Urinary bladder (tissue), 4 donors: ENCODE measurements at places on chromosomes 5 and 9. TPM values are rescaled to one million over a fixed set of nuclear protein-coding genes. Genes with fewer than 3 reads are reported as not detected.

DNA sequence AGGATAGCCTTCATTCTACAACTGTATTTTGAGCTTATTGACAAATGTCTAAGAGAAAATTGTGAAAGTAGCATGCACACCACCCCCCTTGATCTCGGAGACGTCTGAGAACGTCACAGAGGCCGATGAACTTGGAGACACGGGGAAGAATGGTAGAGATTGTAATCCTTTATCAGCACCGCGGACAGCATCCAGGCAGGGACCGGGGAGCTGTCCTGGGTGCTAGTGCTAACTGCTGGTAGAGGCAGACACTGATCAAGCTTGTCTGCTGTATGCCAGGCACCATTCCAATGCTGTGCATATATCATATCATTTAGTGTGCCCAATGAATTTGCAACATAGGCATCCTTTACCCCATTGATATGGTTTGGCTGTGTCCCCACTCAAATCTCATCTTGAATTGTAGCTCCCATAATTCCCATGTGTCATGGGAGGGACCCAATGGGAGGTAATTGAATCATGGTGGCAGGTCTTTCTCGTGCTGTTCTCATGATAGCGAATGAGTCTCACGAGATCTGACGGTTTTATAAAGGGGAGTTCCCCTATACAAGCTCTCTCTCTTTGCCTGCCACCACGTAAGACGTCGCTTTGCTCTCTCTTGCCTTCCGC lies 98.8 kb downstream of the LHX2 start:
- peak; percentile 23 for DNase-seq

- no peak for DNase-seq
Observed at GRCh38 chr5:2153802-2154201, 271.1 kb upstream of the IRX4 start.

GRCh38 chr9:69130456-69131441 lies 43.3 kb upstream of the TJP2 start:
- no peak for DNase-seq

Gene DBH
- 0.98 TPM for polyA plus RNA-seq

Gene SPATA31C1
- polyA plus RNA-seq = not detected

DNA sequence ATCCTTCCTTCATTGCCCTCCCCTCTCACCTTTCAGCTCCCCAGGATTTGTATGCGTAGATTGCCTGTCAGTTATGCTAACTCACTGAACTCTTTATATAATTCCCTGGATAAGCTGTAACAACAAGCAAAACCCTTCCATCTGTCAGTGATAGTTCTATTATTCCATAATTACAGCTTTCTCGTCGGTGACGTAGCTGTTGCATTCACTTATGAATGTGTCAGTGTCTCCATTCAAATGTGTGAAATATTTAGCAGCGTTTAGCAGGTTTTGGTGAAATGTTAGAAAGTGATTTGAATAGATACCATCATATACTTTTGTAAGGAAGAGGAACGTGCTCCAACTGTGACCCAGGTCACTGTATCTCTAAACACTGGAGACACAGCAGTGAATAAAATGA lies 45.2 kb downstream of the PIP5K1B start:
- no peak for DNase-seq

GRCh38 chr9:109775516-109775915 lies 4.5 kb upstream of the PALM2AKAP2 start:
- no peak for DNase-seq

Gene PCDHGA3
- polyA plus RNA-seq = 1.6 TPM

GRCh38 chr9:114240647-114241558 lies 82.0 kb upstream of the ORM1 start:
- no peak for DNase-seq

Gene NPR3
- polyA plus RNA-seq = 1.8 TPM

- no peak for DNase-seq
Observed at GRCh38 chr5:112109331-112110007, 309.6 kb downstream of the EPB41L4A start.

Gene FAM81B
- polyA plus RNA-seq = not detected
